ENCODE measurements at places on chromosomes 2 and 18.
A peak's percentile ranks its signal among the peaks of the same experiment; 100 is the strongest.

DNA sequence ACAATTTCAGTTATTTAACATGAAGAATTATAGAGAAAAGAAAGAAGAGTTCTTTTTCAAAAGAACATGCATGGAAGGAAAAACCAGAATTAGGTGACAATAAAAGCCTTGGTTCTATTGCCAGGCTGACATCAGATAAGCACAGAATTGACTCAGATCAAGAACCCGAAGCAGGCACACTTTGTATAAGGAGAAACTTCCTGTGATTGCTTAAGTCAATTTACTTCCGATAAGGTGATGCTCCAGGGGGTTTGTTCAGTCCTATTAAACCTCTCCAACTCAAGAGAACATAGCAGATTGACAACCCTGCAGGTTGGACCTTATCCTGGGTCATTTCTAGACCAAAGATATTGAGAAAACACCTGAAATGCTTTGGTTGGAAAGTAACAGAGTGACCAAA lies 31.4 kb downstream of the GAREM1 start:
- no peak for DNase-seq

DNA sequence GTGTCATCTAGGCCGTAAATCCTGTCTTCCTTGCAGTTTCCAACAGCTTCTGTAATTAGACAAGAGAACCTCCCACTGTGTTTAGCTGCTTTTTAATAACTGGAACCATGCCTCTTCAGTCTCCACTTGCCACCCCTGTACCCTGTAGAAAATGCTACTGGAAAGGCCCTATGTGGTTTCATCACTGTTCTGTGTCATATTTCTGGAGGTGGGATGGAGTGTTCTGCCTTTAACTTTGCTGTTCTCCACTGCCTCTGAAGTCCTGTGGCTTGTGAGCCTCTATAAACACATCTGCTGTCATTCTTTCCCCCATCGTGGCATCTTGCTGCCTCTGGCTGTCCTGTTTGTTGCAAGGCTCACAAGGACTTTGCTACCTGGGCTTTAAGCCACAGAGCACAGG lies 17.9 kb downstream of the MGAT5 start:
- no peak for DNase-seq

- no peak for DNase-seq
Observed at GRCh38 chr18:46722051-46722450, 34.8 kb downstream of the ST8SIA5 start.

GRCh38 chr2:54076586-54076985 lies 38.8 kb upstream of the ACYP2 start:
- no peak for DNase-seq

DNA sequence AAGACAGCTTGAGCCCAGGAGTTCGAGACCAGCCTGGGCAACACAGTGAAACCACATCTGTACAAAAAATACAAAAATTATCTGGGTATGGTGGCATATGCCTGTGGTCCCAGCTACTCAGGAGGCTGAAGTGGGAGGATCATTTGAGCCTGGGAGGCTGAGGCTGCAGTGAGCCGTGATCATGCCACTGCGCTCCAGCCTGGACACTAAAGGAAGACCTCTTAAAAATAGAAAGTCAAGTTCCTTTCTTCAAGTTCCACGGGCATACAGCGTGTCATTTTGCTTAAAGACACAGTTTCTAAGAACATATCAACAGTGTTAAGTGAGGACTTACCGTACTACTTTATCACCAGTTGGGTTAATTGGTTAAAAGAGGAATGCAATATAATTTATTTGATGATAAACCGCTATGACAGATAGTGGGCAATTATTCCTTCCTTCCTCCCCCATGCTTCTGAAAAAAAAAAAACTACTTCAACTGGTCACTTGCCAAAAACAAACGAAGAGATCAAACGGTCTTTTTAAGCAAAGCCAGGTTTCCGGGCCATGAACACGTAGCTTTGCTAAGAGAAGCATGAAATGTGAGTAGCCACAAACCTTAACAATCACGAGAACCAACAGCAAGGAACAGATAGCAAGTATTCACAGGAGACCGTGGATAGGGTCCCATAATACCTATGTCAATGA lies 21.4 kb downstream of the AP1S3 start:
- DNase-seq: no peak

DNA sequence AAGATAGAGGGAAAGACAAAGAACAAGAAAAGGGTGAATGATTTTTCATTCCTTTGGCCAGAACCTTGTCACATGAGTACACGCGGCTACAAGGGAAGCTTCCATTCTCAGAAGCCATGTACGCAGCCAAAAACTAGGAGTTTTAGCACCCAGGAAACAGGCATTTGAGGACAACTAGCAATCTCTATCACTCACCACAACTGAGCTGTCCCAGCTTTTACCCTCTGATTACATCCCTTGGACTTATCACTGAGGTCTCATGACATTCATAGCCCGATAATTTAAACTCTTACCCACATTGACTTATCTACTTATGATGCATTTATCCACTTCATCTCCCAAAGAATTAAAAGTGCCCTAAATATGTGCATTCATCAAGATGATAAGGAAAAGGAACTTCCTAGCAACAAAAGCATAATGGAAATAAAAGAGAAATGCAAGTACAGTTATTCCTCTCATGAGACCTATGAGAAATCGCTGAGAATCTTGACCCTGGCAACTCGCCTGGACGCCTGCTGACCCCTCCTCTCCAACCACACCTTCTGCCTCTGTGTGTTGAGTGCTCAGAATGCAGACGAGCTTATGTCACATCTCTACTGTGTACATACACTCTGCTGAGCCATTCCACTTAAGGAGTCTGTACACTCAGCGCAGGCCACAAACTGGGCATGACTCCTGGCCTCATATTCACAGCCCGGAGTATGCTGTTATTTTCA lies 28.7 kb upstream of the MFSD6 start:
- peak; percentile 83 for DNase-seq

- no peak for DNase-seq
Observed at GRCh38 chr2:208297961-208298360, 31.9 kb downstream of the PIKFYVE start.

Data from muscle of leg (tissue), 16 donors.